Muscle of leg (tissue), 16 donors: ENCODE measurements at places on chromosomes 7 and 10. TPM values are rescaled to one million over a fixed set of nuclear protein-coding genes. Genes with fewer than 3 reads are reported as not detected.

GRCh38 chr7:144776447-144776846, 59.4 kb downstream of the TPK1 start:
- DNase-seq = peak; percentile 13

DNA sequence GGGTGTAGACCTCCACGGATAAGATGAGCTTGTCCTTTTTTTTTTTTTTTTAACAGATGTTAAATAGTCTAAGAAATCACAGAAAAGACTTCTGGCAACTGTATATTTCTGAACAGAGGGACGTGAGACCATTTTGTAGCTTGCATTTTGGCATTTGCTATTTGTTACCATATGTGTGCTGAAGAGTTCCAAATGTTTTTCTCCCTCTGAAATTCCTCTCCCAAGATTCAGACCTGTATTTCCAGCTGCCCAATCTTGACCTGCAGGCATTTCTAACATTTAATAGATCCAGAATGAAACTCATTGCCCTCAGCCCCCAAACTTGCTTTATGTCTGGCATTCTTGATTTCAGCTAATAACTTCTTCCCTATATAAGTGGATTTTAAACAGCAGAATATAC, 223.1 kb upstream of the FZD1 start:
- peak; percentile 68 for DNase-seq

Gene NUDT5
- 25.3 TPM for polyA plus RNA-seq

DNA sequence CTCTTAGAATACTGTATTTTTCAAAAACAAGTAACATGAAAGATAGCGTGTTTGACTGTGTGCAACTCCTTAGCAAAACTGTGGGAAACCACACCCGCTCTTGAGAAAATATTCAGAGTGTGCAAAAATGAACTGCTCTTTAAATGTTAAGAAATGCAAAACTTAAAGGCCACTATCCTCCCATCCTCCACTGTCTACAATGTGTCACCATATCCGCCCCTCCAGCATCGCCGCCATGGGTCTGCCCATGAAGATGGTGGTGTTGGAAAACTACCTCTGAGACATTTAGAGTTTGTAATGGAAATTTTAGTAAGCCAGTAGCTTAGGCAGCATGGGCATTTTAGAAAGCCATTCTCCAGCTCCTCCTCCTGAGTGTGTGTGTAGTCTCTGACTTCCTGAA, 20.1 kb upstream of the NMT2 start:
- DNase-seq = no peak

- DNase-seq = no peak
Observed at GRCh38 chr10:58570307-58570723, 57.6 kb downstream of the BICC1 start.

Gene AHCYL2
- 12.5 TPM for polyA plus RNA-seq
